ENCODE measurements at places on chromosomes 16 and 17.

- no peak for DNase-seq
Observed at GRCh38 chr17:65049085-65049756, 7.3 kb downstream of the GNA13 start.

- no peak for DNase-seq
Observed at GRCh38 chr16:79835194-79835593, 234.7 kb upstream of the MAF start.

GRCh38 chr16:4945560-4946502, 8.9 kb upstream of the PPL start:
- no peak for DNase-seq

DNA sequence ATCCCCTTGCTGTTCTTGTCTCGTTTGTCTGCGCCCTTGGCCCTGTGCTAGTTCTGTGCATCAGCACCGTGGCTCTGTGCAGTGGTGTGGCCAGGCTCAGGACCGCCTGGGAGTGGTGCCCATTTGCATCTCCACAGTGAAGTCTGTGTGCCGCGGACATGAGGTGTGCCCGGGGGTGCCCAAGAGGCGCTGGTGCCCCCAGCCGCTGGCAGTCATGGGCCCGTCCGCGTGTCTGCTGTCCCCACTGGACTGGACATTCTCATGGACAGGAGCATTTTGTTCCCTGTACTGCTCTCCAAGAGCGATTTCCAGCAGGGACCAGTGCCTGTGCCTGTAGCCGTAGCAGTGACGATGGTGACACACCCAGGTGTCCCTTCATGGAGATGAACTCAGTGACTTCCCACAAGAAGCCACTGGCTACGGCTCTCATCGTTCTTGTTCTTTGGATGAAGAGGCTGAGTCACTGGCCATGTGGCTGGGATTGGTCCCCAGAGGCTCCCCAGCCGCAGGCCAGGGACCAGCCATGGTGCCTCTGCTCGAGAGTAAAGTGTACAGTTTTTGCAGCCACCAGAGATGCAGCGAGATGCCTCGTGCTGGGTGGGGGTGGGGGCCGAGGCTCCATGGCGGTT, 13.0 kb upstream of the MC1R start:
- no peak for DNase-seq

- DNase-seq, result no peak
Observed at GRCh38 chr16:48157794-48158193, 2.0 kb upstream of the ABCC12 start.

GRCh38 chr16:80309178-80309577, 231.6 kb upstream of the DYNLRB2 start:
- no peak for DNase-seq

DNA sequence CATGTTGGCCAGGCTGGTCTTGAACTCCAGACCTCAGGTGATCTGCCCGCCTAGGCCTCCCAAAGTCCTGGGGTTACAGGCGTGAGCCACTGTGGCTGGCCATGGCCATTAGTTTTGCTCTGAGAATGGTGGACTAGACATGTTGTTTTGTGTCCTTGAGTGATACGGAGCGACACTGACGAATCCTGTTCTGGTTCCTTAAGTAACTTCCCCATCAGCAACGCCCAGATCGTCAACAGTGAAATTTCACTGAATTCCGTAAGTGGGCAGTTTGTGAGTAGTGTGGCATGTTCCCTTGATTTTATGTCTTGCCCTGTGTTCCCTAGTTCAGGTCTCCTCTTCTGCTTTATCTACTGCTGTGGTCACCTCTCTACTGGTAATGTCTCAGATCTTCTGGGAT, 67.4 kb downstream of the SNX29 start:
- no peak for DNase-seq

Data from NCI-H2081 treated with DMSO at 0.1 percent for 48 hours (cell line).